Astrocyte of the spinal cord (primary cell): ENCODE measurements at places on chromosomes 2 and 18.

DNA sequence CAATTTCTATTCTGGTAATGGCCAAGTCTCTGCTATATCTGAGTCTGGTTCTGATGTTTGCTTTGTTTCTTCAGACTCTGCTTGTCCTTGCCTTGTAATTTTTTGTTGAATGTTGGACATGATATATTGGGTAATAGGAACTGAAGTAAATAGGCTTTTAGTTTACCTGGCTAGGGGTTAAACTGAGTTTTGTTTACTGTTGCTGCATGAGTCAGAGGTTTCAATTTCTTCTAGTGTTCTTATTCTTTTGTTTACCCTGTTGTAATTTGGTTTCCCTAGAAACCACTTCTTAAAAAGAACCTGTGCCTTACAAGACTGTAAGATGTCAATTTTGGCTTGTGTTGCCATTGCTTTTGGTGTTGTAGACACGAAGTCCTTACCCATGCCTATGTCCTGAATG is 285.0 kb upstream of the KCNH7 start:
- DNase-seq: no peak

DNA sequence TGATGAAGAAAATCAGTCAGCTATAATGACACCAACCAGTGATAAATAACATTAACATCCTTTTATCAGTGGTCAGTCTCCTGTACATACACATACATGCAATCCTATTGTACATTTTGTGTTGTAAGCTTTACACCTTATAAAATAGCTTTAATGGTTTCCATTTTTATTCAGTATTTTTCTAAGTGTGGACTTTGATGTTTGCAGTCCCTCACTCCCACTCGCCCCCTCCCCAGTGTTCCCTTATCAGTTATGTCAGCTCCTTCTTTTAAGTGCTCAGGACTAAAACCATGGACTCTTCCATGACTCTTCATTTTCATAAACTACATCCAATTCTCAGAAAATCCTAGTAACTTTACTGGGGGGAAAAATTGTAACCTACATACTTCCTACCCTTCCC is 713.0 kb downstream of the LRRTM4 start:
- no peak for DNase-seq

GRCh38 chr2:199465988-199466691 is 8.4 kb upstream of the SATB2 start:
- DNase-seq: no peak

DNA sequence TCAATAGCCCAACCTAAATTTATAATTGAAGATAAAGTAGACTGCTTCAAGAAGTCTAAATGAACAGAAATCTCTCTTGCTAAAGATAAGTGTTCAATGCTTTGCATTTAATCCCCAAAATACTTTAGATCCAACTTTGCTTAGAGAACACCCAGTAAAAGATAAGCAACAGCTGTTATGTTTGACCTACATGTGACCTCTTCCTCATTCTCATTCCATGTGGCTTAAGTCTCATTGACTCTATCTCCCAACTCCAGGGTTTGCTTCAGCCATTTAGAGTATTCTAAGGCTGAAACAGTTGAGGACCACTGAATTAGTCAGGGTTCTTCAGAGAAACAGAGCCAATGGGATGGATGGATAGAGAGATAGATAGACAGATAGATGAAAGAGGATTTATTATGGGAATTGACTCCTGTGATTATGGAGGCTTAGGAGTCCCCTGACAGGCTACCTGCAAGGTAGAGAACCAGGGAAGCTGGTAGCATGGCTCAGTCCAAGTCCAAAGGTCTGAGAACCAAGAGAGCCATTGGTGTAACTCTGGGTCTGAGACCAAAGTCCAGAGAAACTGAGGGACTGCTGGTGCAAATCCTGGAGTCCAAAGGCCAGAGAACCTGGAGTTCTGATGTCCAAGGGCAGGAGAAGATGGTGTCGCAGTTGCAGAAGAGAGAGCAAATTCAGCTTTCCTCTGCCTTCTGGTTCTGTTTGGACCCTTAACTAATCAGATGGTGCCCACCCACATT is 32.1 kb downstream of the CRYGD start:
- DNase-seq: no peak

- DNase-seq: no peak
Measured at GRCh38 chr2:40466332-40466906, 14.5 kb upstream of the SLC8A1 start.

DNA sequence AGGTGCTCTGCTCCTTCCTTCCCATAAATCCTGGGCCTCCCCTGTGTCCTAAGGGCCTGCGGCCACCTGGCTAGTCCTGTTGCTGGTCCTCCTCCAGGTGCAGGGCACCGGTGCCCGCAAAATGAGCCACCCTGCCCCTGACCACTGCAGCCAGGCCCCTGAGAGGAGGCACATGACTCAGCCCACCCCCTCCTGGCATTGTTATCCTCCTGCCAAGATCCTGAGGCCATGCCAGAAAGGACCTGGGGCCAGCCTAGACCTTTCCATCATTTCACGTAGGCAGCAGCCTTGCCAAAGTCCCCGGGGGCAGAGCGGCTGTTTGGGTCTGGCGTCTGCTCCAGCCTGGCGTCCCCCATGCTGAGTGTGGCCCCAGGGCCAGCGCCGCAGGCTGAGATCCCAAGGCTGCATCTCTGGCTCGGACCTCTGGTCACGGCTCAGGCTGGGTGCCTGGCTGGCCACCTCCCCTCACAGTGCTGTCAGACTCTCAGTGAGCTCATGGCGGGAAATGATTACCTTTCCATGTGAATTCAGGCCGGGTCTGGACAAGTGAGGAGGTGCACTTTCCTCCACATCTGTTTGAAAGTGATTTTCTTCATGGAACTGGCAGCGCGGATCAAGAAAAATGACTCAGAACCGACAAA is 81.0 kb downstream of the NDUFA10 start:
- DNase-seq: no peak

- no peak for DNase-seq
Measured at GRCh38 chr18:68909579-68909978, 111.7 kb downstream of the CCDC102B start.
